ENCODE measurements at places on chromosomes 13 and 19. TPM values are rescaled to one million over a fixed set of nuclear protein-coding genes. Genes with fewer than 3 reads are reported as not detected.

Gene OSCAR
- total RNA-seq, result not detected

Gene ZNF490
- total RNA-seq, result 15.1 TPM

Gene SHD
- total RNA-seq, result 0.82 TPM

Gene C13orf46
- 0.18 TPM for total RNA-seq

Gene DIAPH3
- total RNA-seq, result 11.4 TPM

Gene ETV2
- 1.3 TPM for total RNA-seq

Gene IRGC
- not detected for total RNA-seq

Gene C19orf73
- 1.5 TPM for total RNA-seq

Gene KASH5
- not detected for total RNA-seq

Gene KCNN1
- 19.6 TPM for total RNA-seq

Gene RNF225
- not detected for total RNA-seq

Gene KLK8
- not detected for total RNA-seq

Gene LRCH1
- total RNA-seq, result 18.3 TPM

Gene RPL28
- total RNA-seq, result 1,547 TPM

Gene VSTM1
- total RNA-seq, result not detected

Gene RASAL3
- not detected for total RNA-seq

Gene ZNF235
- total RNA-seq, result 15.0 TPM

Gene ZNF556
- total RNA-seq, result not detected

Gene MISP
- total RNA-seq, result 2.5 TPM

Gene ZNF541
- total RNA-seq, result not detected

Gene NLRP4
- total RNA-seq, result not detected

Gene CCL25
- not detected for total RNA-seq

Gene LINGO3
- 0.13 TPM for total RNA-seq

Gene TEX101
- not detected for total RNA-seq

Gene PPP1R15A
- 44.5 TPM for total RNA-seq

Gene TCF3
- 334 TPM for total RNA-seq

Gene SIN3B
- 94.2 TPM for total RNA-seq

Gene ZNF536
- total RNA-seq, result 2.0 TPM

All from progenitor cell of endocrine pancreas (in vitro differentiated cells).